ENCODE measurements at places on chromosomes 3 and 15.

GRCh38 chr3:111846717-111847116 lies 12.3 kb upstream of the PHLDB2 start:
- no peak for DNase-seq

DNA sequence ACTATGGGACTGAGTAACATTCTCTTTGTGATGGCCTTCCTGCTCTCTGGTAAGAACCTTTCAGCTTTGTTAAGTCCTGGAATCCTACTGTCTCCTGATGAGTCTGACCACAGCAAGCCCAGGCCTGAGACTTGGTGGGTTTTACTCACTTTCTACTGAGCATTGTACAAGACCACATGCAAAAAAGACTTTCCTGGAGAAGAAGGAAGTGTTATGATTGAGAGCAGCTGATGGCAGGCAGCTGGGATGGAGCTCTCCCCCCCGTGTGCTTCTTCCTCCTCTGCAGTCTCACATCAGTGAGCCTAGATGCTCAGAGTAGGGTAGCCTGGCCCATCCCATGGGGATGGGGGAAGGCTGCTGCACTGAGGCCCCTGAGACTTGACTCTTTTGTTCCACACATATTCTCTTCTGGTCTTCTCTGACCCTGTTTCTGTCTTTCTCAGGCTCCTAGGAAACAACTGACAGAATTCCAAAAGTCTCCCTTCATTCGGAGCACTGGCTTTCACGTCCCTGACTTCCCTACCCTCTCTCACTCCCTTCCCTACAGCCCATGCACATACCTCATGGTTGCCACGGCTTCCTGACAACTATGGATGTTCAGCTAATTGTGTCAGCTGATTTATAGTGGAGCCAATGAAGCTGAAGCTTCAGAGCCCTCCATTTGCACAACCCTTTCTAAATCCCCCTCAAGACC lies 36.6 kb downstream of the CD86 start:
- no peak for DNase-seq

DNA sequence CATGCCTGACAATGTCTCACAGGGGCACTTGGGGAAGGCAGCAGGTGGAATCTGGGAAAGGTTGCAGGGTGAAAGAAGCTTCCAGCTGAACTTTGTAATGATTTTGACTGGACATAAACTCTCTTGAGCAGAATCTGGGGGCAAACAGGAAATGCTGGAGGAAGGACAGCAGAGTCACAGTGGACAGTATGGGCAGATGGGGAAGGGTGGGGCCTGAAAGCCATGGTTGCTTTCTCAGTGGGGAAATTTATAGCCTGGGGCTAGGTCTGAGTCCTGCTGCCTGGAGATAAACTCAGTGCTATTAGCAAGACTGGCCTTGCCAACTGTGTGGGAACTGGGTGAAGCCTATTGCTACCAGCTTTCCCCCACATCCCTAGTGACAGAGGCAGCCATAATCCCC lies 203.2 kb downstream of the OSBPL10 start:
- no peak for DNase-seq

GRCh38 chr3:23421811-23422516 lies 218.8 kb downstream of the UBE2E2 start:
- DNase-seq: no peak

DNA sequence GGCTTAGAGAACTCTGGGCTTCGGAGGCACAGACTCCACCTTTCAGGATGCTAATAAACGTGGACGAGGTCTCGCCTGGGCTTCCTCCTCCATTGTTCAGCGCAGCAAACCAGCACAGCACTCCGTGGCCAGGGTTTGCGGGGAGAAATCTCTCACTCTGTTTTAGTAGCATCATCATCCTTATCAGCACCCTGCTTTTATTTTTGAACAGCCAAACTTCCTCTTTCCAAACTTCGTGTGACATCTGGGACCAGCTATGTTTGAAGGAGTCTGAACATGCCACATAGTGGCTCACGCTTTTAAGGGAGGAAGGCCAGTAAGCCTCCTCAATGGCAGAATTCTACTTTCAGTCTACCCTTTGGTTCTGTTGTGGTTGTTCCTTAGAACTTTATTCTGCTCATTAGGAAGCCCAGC lies 149.0 kb downstream of the PGPEP1L start:
- no peak for DNase-seq

GRCh38 chr3:31137718-31138465 lies 243.4 kb upstream of the GADL1 start:
- DNase-seq: no peak

GRCh38 chr3:38090453-38090852 lies 46.5 kb downstream of the ACAA1 start:
- DNase-seq: no peak

GRCh38 chr3:194632809-194633348 lies 340 bp downstream of the TMEM44 start:
- DNase-seq: no peak

- DNase-seq: no peak
These were observed 48.7 kb downstream of the CNOT10 start for GRCh38 chr3:32733631-32734229.

GRCh38 chr3:55091381-55092225 lies 163.7 kb upstream of the LRTM1 start:
- no peak for DNase-seq

DNA sequence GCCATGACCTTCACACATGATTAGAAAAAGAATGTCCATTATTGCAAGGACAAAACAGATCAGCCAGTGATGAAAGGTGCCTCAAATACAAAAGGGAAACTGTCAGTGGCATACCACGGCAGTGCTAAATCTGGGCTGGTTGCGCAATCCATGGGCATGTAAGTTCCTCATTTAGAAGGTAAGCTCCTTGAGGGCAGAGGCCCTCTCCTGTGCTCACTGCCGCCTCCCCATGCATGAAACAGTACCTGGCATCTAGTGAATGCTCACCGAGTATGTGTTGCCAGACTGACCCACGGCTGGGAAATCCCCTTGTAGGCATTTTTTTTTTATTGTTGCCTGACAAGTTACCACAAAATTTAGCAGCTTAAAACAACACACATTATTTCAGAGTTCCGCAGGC lies 312.1 kb upstream of the CHRM5 start:
- DNase-seq: no peak

- no peak for DNase-seq
These were observed 7.0 kb downstream of the ADIPOQ start for GRCh38 chr3:186849374-186849975.

- no peak for DNase-seq
These were observed 131.1 kb downstream of the PYDC2 start for GRCh38 chr3:191592105-191592504.

DNA sequence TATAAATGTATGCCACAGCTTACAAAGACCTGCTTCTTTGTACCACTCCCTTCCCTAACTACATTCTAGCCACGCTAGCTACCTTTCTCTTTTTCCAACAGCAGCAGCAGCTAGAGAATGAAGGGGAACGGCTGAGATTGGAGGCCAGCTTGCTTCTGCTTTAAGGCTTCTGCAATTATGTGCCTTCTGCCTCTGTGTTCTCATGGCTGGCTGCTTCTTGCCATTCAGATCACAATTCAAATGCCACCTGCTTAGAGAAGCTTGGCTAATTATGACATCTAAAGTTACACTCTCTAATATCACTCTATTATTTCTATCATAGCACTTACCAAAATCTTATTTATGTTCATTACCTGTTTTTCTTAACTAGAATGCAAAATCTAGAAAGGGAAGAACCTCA lies 95.2 kb downstream of the RYK start:
- DNase-seq: no peak

GRCh38 chr15:32222716-32223115 lies 180.4 kb downstream of the GOLGA8K start:
- DNase-seq: no peak

GRCh38 chr15:43225201-43225949 lies 4.6 kb upstream of the EPB42 start:
- DNase-seq: peak; percentile 33

DNA sequence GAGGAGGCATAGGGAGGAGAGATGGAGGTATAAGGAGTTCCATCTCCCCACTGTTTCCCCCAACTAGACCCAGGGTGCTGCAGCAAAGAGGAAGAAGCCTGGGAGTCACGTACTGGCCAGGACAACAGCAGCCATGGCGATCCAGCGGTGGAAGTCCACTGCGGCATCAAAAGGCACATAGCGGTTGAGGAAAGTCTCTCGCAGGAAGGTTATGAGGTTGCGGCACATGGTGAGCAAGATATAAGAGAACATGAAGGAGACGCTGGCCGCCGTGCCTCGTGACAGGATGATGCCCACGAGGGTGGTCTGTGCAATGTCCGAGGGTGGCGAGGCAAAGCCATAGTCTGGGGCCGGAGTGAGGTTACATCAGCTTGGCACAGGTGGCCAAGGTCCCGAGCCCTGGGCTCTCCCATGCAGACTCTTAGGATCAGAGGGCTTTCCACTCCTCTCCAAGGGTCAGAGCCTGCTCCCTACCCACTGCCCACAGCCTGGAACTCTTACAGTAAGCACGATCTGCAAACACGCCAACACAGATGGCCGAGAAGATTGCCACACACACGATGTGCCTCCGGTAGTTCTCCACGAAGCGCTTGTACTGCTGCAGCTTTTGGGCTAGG lies 14.3 kb downstream of the DUOX2 start:
- DNase-seq: no peak

DNA sequence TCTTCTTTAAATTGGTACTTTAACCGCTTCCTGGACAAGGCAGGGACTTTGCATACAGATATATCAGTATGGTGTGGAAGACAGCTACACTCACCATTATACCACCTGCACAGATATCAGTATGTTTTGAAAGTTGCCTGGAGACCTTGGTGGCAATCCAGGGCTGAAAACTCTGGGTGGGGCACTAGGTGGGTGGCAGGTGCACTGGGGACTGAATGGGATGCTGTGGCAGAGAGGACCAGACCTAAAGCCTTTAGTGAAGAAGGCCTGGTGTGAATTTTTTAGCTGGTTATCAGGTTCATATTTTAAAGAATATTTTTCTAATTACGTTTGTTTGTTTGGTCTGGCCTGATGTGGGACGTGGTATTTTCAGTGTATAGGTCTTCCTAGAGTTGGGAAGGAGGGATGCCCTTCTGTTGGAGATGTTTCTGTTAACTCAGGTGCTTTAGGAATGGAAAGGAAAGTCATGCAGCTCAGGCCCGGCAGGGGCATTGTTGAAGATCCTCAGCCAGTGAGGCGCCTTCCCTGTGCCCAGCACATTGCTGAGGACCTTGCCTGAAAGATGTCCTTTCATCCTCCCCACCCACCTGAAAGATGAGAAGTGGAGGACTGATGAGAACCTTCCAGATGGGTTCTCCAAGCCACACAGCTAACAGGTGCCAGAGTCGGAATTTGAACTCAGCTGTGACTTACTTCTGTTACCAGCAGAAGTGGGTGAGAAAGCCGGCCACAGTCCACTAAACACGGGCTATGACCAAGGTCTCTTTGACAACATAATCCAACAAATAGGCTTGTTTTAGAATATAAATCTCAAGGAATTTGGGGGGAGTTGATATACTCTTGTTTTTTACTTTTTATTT lies 77.3 kb downstream of the APBA2 start:
- DNase-seq: no peak

DNA sequence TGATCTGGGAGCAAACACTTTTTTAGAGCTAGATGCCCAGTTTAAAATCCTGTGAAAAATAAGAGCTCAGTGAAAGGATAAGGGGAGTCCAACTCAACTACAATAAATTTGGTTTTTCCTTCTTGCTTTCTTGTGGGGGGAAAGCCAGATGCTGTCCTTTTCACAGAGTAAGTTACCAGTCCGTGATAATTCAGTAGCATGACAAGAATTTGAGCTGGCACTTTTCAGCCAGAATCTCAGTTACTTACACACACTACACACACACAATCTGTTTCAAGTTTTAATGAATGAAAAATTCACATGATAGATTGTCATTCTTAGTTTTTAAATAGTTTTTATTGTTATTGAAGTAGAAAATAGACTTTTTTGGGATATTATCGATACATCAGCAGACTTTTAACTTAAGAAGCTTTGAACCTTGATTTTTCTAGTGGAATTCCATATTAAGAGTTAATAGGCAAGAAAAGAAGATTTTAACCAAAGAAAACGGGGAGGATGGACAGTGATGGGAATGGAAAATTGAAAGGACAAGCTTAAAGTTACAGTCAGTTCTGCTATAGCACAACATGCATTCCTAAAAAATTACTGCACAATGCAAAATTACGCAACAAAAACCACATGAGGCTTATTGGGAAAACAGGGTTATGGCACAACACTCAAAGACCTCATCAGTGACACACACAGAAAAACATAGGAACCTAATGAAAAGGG lies 47.0 kb downstream of the PSMD6 start:
- DNase-seq: no peak

DNA sequence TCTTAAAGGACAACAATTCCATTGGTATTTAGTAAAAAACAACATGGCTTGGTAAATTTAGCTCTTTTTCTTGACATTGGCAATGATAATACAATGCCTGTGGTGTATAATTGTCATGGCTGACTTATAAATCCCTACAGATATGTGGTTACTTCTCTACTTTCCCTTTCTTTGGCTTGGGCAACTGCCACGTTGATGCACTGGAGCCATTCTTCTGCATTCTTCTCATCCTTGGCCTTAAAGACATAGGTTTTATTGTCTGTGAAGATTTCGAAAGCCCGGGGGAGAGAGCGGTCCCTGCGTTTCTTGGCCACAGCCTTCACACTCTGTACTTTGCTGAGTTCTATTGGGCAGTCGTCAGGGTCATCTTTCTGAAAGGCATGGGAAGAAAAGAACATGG lies 101.1 kb upstream of the CCNL1 start:
- no peak for DNase-seq

GRCh38 chr15:70424937-70425411 lies 327.3 kb upstream of the TLE3 start:
- no peak for DNase-seq

- no peak for DNase-seq
These were observed 320.2 kb upstream of the TBC1D5 start for GRCh38 chr3:18062657-18063025.

DNA sequence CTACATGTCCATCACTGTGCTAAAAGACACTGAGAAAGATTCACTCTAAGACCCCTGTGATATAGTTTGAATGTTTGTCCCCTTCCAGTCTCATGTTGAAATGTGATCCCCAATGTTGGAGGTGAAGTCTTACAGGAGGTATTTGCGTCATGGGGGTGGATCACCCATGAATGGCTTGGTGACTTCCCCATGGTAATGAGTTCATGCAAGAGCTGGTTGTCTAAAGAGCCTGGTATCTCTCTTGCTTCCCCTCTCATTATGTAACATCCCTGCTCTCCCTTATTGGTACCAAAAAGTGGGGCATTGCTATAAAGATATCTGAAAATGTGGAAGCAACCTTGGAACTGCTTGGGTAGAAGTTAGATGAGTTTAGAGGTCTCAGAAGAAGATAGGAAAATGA lies 32.2 kb upstream of the FAM174B start:
- no peak for DNase-seq

GRCh38 chr3:98731720-98732285 lies 31.3 kb upstream of the ST3GAL6 start:
- no peak for DNase-seq

Measured in activated gamma-delta T cell treated with Interleukin-2 at 50 U/mL for 16 hours (primary cell).